Retina (tissue), 1 donor: ENCODE measurements at places on chromosomes 2 and 18.
A peak's percentile ranks its signal among the peaks of the same experiment; 100 is the strongest.

GRCh38 chr2:95079199-95079683, 42.4 kb downstream of the MRPS5 start:
- no peak for DNase-seq

DNA sequence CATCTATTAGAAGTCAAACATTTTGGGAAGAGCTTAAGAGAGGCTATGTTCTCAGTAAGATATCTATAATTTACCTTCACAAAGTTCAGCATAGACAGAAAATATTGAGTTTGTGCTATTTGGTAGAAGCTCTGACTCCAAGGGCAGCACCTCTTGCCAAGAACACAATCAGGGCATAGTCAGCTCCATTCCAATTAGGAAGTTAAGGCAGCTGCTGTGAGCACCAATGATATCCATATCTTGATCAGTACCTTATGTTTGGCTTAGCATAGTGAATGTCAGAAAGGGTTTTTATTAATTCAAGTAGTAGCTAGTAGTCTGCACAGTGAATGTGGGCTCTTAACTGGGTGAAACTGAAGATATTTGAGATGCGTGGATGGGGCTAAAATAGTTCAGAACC, 86.4 kb upstream of the SPRED2 start:
- no peak for DNase-seq

- DNase-seq = no peak
Measured at GRCh38 chr2:198957181-198957580, 500.6 kb downstream of the SATB2 start.

DNA sequence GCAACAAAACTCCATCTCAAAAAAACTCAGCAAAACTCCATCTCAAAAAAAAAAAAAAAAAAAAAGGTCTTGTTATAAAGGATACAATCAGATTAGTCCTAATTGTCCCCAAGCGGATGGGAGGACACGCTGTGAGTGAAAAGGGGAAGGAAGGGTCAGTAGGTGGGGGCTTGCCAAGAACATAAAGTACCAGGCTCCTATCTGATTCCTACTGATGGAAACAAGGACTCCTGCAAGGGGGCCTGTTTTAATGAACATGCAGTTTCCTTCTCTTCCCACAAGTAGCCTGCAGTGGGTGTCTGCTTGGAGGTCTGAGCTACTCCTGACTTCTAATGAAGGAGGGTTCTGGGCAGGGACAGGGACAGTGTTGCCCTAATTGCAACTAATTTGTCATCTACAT, 7.9 kb downstream of the SCG2 start:
- DNase-seq = no peak

- DNase-seq = no peak
Measured at GRCh38 chr2:86296947-86297346, 40.5 kb downstream of the REEP1 start.

DNA sequence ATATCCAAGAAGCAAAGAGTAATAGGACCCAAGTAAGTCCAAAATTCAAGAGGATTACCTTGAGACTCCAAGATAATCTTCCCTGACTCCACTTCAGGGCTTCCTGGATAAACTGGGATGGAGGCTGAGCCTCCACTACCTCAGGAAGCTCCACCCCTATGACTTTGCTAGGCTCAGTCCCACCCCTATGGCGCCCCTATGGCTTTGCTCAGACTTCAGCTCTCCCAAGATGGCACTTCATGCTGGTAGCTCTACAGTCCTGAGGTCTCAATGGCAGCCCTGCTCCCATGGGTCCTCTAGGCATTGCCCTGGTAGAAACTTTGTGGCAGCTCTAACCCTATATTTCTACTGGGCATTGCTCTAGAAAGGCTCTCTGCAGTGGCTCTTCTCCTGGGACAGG, 69.9 kb upstream of the CHAC2 start:
- DNase-seq = no peak

DNA sequence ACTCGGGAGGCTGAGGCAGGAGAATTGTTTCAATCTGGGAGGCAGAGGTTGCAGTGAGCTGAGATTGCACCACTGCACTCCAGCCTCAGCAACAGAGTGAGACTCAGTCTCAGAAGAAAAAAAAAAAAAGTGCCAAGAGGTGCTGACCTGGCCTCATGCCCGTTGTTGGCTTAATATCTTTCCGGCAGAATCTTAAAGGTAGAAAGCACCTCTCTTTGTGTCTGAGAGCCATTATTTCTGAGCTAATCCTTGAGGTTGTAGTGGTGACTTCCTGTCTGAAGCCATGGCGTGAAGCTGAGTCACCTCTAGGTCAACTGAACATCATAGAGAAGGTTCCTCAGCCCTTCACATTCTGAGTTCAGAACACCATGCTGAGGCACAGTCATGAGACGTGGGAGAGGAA, 60.4 kb downstream of the WDSUB1 start:
- no peak for DNase-seq

DNA sequence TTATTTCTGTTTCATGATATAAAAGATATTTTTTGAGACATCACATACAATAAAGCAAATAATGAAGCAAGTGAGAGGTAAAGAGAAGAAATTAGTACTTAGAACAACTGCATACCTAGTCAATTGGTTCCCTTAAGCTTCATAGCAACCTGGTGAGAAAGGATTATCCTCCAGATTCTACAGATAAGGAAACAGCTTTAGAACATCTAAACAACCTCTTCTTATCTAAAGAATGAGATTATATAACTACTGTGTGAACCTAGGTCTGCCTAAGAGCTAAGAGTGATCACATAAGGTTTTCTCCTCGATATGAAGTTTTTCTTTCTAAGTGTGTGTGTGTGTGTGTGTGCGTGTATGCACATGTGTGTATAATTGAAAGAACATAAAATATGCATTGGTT, 265.1 kb downstream of the NOL4 start:
- no peak for DNase-seq

GRCh38 chr2:20384953-20385352, 34.3 kb upstream of the PUM2 start:
- DNase-seq = no peak

DNA sequence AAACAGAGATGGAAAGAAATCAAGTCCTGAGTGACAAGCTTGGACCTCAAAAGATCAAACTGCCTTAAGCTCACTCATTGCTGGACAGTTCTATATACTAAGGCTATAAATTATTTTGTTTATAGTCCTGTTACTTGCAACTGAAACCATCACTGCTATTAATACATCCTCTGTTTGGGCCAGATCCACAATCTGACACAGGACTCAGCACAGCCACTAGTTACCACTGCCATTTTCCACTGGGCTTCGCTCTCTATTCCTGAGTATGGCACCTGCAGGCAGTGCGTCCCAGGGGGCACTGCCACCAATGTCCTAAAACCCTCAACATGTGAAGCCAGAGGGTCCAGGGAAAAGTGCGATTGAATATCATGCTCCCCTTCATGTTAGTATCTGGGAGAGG, 52.3 kb downstream of the CYP26B1 start:
- no peak for DNase-seq

GRCh38 chr2:200747668-200748618, 63.8 kb upstream of the BZW1 start:
- DNase-seq = peak; percentile 66

GRCh38 chr2:47890711-47891368, 15.5 kb downstream of the FBXO11 start:
- no peak for DNase-seq

- DNase-seq = no peak
Measured at GRCh38 chr2:239033801-239034560, 186.1 kb downstream of the TWIST2 start.

- no peak for DNase-seq
Measured at GRCh38 chr2:40471866-40472265, 20.0 kb upstream of the SLC8A1 start.

- DNase-seq = no peak
Measured at GRCh38 chr18:34730774-34731173, 20.7 kb downstream of the DTNA start.

DNA sequence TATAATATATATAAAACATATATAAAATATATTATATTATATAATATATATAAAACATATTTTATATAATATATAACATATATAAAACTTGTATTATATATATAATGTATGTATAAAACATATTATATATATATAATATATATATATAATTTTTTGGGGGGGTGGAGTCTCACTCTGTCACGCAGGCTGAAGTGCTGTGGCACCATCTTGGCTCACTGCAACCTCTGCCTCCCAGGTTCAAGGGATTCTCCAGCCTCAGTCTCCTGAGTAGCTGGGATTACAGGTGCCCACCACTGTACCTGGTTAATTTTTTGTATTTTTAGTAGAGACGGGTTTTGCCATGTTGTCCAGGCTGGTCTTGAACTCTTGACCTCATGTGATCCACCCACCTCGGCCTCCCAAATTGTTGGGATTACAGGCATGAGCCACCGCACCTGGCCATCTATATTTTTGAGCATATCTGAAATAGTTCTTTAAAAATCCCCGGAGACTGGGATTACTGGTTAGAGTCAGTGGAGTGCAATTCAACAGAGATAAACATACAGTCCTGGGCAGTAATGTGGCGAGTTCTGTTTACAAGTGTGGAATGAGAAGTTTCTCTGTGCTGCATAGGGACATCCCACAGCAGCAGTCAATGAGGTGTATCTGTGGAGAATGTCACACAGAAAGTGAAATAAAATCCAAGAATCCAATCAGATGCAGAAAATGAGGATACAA, 208.4 kb downstream of the MYCN start:
- peak; percentile 0 for DNase-seq

DNA sequence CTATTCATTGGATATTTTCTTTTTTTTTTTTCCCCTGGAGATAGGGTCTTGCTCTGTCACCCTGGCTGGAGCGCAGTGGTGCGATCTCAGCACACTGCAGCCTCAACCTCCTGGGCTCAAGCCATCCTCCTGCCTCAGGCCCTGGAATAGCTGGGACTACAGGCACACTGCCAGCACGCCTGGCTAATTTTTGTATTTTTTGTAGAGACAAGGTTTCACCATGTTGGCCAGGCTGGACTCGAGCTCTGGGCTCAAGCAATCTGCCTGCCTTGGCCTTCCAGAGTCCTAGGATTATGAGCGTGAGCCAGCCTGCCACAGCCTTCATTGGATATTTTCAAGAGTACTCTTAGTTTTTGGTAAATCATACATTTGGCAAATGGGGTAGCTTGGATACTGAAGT, 9.0 kb upstream of the MCFD2 start:
- no peak for DNase-seq

GRCh38 chr2:28981016-28981441, at the start of gene TOGARAM2:
TOGARAM2 (plus strand) TSS chr2:28981298; CDS start chr2:28994835, 13,537 bp downstream.
- peak; percentile 22 for DNase-seq

- no peak for DNase-seq
Measured at GRCh38 chr2:43540021-43540779, 55.6 kb downstream of the THADA start.

DNA sequence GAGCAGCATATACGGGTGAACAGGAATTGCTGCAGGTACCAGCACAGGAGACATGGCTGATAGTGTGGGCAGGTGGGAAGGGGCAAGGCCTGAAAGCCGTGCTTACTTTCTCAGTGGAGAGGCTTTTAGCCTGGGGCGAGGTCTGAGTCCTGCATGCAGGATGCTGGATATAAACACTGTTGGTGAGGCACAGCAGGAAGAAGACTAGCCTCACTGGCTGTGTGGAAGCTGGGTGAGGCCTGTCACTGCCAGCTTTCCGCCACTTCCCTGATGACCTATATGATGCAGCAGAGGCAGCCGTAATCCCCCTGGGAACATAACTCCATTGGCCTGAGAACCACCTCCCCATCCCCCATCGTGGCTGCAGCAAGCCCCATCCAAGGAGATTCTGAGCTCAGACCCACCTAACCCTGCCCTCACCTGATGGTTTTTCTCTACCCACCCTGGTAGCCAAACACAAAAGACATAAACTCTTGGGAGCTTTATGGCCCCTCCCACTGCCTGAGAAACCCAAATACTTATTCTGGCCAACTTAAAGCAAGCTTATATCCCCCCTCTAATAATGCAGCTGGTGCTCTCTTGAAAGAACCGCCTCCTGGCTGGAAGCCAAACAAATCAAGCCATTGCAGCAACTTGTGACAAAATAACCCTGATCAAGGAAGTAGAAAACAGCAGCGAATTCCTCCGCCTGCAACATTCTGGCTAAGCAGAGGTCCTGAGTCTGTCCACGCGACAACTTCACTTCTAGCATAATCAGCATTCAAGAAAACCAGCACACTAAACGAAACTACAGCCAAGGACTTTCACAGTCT, 54.6 kb upstream of the DSC1 start:
- peak; percentile 77 for DNase-seq

DNA sequence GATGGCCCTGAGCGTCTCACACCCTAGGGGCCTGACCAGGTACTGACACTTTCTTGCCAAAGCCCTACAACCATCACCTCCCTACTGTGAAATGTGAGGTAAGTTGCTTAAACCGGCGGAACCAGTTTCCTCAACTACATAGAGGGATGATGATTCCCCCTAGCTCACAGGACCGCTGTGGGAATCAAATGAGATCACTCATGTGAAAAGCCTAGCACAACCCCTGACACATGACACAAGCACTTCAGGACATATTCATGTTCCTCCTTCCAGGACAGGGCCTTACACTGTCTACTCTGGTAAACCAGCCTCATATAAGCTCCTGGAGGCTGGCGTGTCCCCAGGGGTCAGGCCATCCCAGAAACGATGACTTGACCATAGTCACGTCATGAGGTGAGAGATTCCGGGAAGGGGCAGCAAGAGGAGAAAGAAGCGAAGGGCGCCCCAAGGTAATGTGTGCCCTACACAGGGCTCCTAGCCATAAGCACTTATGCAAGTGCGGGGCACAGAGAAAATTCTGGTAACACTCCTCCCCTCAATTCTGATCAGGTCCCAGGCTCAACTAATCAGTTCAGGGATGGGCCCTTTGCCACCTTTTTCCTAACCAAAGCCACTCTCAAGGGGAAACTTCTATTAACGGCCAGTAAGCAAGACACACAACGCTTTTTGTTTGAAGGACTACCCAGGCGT, 49.5 kb downstream of the C2orf42 start:
- DNase-seq = peak; percentile 70

GRCh38 chr18:67417864-67418523, 98.5 kb downstream of the DSEL start:
- DNase-seq = no peak

DNA sequence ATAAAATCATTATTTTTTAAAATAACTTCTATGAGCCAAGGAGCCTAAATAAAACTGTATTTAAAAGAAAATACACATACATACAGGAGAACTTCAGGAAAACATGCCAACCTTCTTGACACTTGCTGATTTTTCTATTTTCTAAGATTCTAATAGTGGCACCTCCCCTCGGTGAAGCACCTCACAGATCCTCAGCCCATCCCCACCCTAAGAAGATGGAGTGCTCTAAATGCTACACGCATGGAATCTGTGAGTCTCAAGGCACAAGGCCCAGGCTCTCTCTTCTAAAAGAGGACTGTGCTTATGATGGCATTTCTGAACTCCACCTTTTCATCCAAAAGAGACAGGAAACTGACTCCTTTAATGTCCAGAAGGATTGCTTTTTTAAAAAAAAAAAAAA, 56.3 kb downstream of the RTTN start:
- no peak for DNase-seq

GRCh38 chr2:188415754-188416083, 124.0 kb downstream of the GULP1 start:
- no peak for DNase-seq

GRCh38 chr18:58847383-58848071, 17.1 kb upstream of the ZNF532 start:
- DNase-seq = peak; percentile 81

GRCh38 chr2:111201214-111201613, 80.5 kb downstream of the BCL2L11 start:
- DNase-seq = no peak
